ENCODE measurements at places on chromosomes 11 and 22.

DNA sequence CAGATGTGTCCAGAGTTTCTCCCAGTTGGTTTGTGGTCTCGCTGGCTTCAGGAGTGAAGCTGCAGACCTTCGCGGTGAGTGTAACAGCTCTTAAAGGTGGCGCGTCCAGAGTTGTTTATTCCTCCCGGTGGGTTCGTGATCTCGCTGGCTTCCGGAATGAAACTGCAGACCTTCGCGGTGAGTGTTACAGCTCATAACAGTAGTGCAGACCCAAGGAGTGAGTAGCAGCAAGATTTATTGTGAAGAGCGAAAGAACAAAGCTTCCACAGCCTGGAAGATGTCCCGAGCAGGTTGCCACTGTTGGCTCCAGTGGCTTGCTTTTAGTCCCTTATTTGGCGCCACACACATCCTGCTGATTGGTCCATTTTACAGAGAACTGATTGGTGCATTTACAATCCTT is 1.8 kb upstream of the PGA3 start:
- DNase-seq: peak; percentile 24

GRCh38 chr11:45093761-45094455 is 52.5 kb upstream of the PRDM11 start:
- no peak for DNase-seq

GRCh38 chr22:37705205-37705604 is 8.4 kb downstream of the TRIOBP start:
- DNase-seq: no peak

DNA sequence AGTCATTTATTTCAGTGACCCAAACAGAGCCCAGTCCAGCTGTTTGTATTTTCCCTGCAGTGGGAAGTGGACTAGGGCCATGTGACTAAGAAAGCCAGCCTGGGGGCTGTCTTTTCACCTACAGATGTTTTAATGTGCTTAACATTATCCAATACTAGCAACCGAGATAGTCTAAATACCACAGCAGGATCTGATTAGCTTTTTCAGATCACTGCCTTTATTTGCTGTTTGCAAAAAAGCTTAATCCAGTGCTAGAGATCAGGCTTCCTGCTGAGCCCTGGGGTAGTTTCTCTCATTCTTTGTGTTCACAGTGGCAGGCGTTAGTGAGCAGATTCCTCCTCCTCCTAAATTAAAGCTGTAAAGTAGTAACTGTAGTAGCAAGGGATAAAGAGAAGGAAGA is 35.0 kb downstream of the ZC3H12C start:
- DNase-seq: no peak

DNA sequence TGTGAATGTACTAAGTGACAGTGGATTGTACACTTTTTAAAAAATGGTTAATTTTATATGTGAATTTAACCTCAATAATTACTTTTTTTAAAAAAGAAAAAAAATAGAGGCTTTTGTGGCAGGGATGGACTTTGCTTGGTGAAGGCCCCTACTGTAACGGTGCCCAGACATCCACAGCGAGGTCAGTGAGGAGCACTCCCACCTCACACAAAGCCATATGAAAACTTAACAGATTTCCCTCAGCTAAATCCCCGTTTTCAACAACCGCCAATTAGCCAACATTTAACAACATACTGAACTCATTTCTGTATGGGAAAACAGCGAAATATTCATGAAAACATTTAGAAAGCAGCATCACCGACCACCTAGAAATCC is 642 bp upstream of the C11orf58 start:
- no peak for DNase-seq

GRCh38 chr11:100908746-100909145 is 220.9 kb downstream of the PGR start:
- DNase-seq: no peak

DNA sequence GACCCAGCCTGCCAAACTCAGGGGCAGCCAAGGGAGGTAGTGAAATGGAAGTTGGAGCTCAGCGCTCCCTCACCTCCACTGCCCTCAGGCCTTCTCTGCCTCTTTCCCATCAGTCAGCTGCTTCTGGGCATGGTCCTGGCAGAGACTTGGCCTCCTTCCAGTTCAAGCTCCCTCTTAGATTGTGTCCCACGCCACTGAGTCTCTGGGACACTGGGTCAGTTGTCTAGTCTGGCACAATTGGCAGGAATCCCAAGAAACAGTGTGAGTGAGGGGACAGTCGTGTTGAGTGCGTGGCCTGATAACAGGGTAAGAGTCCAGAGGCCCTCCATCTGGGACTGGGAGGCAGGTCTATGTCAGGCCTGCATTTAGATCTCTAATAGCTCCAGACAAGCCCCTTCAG is 7.1 kb upstream of the SLC35E4 start:
- no peak for DNase-seq

- DNase-seq: no peak
These were observed 20.1 kb upstream of the KDM2A start for GRCh38 chr11:67098799-67099429.

- DNase-seq: no peak
These were observed 21.9 kb downstream of the CSNK1E start for GRCh38 chr22:38295339-38295738.

- peak; percentile 59 for DNase-seq
These were observed at the start of gene ZNF215 for GRCh38 chr11:6926208-6927029. ZNF215 (plus strand) TSS chr11:6926426; CDS start chr11:6932273, 5,847 bp downstream.

DNA sequence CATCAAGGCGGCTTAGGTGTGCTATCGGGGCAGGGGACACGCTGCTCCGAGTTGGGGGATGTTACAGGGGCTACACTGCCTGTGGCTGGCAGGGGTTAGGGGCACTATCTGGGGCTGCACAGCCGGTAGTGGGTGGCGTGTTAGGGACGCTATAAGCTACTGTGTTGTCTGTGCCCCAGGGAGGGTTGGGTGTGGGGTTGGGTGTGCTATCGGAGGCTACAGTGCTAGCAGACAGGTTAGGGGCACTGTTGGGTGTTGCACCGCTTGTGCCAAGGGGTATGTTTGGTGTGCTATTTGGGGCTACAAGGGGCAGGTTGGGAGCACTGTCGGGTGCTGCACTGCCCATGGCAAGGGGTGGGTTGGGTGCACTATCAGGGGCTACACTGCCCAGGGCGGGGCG is 120.2 kb upstream of the VPREB1 start:
- no peak for DNase-seq

Measured in PC-9 (cell line).